ENCODE measurements at places on chromosomes 12 and 14.

GRCh38 chr14:81990312-81990761, 456.7 kb upstream of the SEL1L start:
- peak; percentile 29 for DNase-seq

DNA sequence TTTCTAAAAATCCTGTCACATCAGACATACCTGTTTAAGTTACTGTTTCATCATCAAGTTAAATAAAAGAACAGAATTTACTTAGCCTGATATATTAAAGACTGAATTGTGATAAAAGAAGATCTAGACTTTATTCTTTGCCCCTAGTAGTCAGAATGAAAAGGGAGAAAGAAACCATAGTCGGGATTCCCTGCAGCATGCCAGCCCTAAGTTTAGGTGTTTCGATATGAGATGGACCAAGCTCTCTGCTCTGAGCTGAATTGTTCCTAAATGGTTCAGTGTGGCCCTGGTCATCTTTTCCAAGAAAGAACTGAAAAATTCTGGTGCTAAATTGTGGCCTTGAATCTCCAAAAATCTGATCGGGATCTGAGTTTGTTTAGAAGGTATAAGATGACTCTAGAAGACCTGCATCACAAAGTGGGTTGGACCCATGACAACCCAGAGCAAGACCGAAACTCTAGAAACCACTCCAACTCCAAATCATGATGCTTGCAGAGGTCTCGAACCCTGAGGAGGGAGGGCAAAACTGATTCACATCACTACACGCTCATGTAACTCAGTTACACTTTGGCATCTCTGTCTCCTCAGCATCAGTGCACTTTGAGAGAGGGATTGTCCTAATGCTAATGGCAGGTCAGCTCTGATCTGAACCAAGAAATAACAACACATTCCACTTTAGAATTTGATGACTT, 15.7 kb downstream of the PTGER2 start:
- no peak for DNase-seq

DNA sequence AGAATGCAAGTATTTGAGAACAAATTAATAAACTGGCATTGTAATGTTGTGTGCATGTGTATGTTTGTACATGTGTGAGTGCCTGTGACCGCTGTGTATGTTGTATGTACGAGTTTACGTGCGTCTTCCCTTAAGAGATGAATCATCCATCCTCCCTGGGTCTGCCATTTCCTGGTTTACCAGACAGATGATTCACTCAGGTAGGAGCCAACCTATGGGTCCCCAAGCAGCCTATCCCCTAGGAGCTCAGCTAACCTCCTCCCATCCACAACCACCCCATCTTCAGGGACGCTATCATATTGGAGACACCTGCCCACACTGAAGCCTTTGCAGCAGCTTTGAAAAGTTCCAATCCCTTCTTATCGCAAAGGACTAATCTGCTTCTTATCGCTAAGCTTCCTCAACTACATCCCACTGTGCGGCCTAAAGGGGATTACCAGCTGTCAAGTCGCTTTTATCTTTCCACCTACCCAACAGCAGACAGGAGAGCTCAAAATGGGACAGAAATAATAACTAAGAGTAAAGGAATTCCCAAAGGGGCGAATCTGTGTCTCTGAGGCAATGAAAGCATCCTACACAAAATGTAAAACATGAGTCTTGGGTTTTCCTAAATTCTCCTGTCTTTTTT, 81.5 kb upstream of the TMCC3 start:
- DNase-seq = no peak

DNA sequence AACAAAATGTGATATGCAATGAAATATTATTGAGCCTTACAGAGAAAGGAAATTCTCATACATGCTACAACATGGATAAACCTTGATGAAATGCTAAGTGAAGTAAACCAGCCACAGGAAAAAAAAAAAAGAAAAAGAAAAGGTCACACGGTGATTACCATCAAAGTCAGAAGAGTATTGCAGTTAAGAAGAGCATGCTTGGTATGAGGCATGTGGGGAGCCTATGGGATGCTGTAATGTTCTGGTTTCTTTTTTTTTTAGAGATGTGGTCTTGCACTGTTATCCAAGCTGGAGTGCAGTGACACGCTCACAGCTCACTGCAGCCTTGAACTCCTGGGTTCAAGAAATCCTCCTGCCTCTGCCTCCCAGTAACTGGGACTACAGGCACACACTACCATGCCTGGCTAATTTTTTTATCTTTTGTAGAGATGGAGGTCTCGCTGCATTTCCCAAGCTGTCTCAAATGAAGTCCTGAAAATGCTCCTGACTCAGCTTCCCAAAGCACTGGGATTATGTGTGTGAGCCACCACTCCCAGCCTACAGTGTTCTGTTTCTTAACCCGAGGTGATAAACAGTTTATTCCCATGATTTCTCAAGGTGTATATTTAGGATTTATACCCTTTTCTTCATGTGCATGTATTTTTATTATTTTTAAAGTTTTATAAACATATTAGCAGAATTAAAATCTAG, 96.2 kb downstream of the SEC23A start:
- no peak for DNase-seq

DNA sequence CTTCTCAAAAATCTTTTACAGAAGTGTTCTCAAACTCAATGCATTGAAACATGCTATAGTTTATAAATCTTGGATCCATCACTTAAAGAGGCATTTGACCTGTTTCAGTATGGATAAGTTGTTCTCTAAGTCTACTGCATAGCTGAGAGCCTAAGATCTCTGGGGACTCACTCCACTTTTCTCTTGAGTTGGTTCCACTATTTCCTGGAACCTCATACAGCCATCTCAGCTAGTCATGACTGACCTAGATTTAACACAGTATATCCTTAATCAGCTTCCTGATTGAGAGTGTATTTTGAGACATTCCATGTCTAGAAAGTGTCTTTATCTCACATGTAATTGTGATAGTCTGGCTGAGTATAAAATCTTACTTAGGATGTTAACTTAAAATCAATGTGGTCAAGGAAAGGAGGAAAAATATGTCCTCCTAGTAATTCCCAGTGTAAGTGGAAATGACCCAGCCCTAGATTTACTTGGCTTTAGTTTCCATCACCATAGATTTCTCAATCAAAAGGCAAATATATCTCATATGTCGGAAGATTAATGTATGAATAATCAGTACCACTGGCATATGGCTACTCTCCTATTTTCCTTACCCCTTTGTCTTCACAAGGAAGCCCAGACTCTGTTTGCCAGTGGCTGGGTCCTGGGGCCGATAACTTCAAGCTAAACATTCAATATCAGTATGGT, 61.9 kb downstream of the KICS2 start:
- DNase-seq = no peak
